ENCODE measurements at places on chromosomes 11 and 22.
A peak's percentile ranks its signal among the peaks of the same experiment; 100 is the strongest.

DNA sequence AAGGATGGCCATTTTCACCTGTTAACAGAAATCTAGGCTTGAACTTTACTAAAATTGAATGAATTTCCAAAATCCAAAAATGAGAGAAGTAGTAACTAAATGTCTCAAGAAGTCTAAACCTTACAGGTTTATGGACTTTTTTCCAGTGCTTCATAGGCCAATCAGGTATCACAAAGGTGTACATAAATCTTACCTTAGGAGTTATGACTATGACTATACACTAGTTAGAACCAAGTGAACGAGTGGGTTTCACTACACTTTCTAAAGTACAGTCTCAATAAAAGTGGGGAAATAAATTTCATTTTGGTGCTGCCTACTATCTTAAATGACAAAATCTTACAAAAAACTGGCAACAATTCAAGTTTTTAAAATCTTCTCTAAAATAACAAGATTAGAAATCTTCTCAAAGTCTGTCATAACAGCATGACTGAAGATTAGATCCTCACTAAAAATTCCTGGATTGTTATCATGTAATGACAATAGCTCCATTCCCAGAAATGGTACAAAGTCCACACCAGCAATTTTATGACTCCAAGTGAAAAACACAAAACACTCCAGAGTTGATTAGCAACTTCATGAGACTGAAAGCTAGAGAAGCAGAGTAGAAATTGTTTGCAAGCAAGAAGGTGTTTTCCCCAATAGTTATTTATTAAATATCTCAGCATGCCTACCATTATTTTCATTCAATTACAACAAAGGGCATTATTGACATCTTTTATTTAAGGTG lies 20.9 kb downstream of the SOX6 start:
- no peak for DNase-seq

DNA sequence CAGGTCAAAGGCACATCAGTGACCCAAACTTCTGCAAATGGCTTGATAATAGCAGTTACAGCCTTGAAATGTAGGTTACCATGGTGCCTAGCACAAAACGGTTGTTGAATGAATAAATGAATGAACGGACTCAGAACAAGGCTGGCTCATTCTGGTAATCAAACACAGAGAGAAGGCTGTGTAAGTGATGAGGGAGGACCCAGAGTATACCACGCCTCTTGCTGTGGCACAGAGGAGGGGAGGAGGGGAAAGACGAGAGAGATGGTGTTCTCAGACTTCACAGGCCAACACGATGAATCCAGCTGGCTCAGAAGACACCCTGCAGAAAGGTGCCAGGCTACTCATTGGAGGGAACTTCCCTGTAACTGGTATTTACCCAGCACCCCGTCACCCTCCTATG lies 38.3 kb downstream of the PC start:
- no peak for DNase-seq

DNA sequence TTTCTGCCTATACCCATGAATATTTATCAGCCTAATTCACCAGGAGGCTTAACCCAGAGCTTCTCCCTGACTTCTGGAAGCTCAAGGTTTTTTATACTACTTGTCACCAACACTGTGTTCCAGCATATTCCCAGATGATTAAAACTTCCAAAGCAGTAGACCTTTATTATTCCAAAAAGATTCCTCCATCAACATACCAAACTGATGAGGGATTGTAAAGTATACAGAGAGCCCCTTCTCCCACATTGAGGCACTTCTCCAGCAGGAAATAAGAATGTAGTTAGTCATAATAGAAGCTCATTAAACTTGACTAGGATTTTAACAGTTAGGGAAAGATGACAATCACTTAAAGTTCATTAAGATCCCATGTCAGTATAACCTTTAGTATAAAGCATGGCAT lies 51.4 kb upstream of the CEP126 start:
- peak; percentile 97 for DNase-seq

DNA sequence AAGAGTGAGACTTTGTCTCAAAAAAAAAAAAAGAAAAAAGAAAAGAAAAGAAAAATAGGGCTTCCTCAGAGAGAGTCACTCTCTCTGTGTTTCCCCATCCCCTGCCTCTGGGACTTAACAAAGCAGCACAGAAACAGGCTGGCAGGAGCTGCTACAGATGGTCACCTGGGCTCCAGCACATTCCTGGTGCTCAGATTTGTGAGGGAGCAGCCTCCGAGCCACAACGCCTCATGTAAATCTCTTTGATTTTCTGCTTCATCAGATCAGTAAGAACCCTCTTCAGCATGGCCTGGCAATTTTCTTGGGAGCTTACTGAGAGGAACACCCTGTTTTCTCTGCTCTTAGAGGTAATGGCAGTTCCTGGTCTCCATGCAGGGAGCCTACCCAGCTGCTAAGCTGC lies 15.2 kb upstream of the LDHA start:
- DNase-seq: no peak

DNA sequence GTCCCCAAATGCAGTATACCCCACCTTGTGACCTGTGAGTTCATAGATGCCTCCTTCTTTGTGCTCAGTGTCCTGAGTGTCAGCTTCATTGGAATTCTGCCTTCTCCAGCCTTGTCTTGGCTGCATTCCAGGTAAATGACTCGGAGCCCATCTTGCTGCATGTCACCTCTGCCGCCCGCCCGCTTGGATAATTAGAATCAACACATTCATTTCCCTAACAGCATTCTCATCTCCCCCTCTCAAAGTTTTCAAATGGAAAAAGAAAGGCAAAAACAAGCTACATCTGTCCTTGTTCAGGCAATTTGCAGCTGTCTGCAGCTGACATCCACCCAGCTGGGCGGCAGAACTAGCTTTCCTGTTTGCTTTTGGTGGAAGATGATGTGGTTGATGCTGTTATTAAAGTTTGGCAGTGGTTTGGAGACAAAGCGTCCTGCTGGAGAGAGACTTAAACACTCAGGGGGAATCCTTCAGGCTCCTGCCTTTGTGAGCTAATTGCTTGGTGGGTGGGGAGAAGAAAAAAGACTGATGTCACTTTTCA lies 198.8 kb upstream of the SEZ6L start:
- peak; percentile 7 for DNase-seq

GRCh38 chr11:70498171-70498571 lies 99.8 kb downstream of the CTTN start:
- DNase-seq: no peak

DNA sequence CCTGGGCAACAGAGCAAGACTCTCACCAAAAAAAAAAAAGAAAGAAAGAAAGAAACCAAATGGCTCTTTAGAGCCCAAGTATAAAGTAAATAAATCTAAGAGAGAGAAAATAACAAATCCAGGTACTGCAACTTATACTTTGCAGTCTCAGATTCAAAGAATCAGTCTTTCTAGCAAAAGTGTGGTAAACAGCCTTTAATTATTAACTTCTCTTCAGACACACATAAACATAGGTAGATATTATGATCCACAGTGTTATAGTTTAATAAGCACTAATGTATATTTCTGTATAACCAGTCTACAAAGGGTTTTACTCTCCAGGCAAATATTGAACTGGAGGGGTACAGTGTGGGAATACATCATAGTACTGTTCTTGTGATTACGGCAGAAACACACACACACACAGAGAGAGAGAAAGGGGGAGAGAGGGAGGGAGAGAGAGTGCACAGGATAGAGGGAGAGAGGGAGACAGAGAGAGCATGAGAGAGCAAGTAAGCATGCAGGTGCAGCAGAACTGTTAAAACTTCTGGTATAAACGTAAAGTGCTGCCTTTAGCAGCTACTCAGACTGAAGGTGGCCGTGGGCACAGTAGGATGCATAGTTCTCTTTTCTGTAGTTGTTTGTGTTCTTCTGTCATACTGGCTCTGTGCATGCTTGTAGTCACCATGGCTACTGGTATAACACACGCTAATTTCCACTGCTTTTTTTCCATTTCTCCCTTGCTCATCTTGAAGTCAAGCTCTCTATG lies 32.3 kb downstream of the MTMR2 start:
- peak; percentile 39 for DNase-seq

DNA sequence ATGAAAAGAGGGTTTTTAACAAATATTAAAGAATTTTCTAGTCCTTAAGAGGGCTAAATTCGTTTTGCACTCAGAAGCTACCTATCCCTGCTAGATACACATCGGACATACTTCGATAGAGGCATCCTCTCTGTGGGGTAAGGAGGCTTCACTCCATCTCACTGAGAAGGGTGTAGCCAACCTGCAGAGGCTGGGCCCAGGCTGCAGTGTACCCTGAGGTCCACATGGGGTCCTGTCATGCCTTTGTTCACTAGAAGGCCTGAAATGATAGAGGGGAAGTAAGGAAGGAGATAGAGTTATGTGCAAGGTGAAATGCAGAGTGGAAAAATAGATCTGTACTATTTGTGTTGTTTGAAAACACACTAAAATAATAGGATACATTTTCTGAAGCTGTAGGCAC lies 45.6 kb downstream of the IGSF9B start:
- DNase-seq: no peak

DNA sequence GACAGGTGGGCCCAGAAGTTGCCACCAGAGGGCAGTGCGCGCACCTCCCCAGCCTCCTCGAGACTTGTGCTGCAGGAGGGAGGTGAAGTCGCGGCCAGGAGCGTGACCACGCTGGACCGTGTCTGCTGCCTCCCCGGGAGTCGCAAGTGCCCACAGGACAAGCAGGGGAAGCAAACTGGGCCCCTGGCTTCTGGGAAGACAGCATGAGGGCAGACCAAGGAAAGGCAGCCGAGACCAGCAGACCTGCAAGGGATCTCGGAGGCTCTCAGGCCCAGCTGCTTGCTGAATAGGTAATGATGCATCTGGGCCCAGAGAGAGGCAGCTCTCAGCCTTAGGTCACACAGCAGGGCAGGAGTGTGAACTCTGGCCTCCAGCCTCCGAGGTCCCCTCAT lies 17.0 kb upstream of the IL2RB start:
- DNase-seq: peak; percentile 65

- no peak for DNase-seq
Measured at GRCh38 chr11:83034673-83035014, 37.1 kb downstream of the RAB30 start.

DNA sequence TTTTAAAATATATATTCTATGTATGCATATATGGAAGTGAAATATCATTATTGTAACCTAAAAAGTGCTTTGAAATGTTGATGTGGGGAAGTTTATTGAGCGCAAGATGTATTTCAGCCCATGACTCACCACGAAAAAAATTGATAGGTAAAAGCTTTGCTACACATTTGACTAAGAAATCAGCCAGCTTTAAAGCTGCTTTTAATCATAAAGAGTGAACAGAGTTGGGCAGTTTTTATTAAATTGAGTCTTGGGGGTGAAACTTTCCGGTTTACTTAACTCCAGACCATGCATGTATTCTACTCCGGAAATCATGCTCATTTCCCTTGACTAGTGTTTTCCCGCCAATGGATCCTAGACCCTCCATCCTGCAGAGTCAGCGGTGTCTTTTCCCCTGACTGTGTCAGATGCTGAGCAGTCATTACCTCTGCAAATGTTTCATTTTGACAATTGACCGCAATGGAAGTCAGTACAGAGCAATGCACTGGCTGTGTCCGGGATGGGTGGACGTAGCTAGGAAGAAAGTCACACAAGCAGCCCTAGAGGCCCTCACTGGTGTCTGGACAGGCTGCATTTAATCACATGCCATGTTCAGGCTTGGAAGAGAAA lies 47.2 kb upstream of the MPEG1 start:
- no peak for DNase-seq

- no peak for DNase-seq
Measured at GRCh38 chr11:114845766-114846415, 167.6 kb downstream of the NXPE2 start.

- DNase-seq: no peak
Measured at GRCh38 chr22:23580576-23581259, 628 bp upstream of the IGLL1 start.

DNA sequence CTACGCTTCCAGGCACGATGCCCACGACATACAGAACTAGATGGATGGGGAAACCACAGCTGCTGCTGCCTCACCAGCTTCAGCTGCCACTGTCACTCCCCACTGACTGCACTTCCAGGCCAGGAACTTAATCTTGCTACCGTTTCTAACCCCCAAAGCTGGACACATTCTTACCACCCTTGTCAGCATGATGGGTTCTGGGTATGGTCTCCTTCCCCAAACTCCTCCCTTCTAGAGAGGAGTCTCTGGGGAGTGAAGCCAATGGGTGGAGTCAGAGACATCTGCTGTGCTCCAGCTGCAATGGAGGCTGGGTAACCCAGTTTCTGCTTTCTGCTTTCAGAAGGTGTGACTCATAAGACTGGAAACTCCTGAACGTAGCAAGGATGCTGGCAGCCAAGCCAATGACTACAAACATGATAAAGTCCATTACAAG lies 87.0 kb upstream of the THY1 start:
- DNase-seq: peak; percentile 96

DNA sequence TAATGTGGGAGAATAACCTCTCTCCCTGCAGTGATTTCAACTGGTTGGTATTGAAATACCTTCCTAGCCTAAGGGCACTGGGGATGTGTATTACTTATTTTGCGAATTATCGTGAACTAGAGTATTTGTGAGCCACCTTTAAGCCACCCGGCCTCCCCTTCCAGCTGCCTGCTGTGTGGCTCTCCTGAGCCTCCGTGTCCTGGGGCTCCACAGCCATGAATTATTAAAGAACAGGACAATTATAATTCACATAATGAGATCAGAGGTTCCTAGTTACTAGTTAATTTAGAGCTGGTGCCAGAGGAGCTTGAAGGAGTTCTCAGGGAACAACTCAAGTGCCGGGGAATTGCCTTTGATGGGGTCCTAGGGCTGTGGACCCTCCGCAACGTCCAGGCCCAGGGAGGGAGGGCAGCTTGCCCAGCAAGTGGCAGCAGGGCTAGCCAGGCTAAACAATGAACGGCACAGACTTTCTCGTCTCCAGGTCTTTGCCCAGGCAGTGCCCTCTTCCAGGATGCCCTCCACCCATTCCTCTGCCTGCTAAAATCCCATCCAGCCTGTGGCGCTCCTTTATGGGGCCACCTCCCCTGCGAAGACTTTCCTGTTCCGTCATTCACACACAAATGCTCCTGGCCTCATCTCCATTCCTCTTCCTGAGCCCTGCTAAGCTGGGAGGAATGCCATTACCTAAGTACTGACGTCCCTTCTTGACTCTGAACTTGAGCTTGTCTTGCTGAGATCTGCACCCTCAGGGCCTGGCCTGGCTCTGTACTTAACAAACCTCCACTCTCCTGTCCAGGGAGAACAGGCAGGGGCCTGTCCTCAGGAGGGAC lies 91.5 kb downstream of the RTL6 start:
- no peak for DNase-seq

DNA sequence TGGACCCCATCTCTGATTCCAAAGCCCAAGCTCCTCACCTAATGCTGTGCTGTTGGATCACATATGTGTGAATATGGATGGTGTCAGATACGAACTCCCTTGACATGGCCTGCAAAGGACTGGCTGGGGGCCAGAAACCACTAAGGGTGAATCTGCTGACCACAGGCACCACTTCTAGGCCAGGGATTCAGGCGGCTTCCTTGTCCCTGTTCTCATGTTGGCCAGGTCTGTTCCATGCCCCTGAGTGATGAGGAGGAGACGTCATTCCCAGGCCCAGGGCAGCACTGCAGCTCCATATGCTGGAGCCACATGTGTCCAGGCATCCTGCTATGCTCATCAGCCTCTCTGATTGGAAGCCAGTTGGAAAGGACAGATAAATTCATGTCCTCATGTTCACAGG lies 130.0 kb upstream of the BDNF start:
- no peak for DNase-seq
